Stimulated activated CD8-positive, alpha-beta memory T cell treated with anti-CD3 and anti-CD28 coated beads, Interleukin-7, amount 100 ng/mL, for 4 hours (primary cell): ENCODE measurements at places on chromosomes 12 and 14.

GRCh38 chr12:94092516-94093241, 55.7 kb upstream of the PLXNC1 start:
- DNase-seq: no peak

GRCh38 chr12:111211910-111212757, 156.8 kb downstream of the PHETA1 start:
- DNase-seq: no peak

DNA sequence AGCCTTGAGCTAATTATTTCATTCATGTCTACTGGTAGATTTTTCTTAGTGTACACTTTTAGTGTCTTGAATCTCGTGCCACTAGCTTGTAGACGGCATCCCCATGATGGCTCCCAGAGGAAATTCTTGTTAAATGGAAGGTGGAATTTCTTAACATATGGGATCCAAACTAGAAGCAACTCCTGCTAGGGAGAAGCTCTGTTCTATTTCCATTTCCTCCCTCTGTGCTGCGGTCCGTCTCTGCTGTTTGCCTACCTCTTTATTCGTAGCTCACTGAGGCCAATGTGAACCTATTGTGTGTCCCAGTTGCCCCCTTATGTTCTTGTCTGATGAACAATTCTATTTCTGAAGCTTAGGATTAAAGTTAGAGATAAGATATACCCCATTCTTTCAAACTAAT, 588 bp downstream of the PIK3C2G start:
- DNase-seq: no peak

GRCh38 chr12:31768046-31768445, 39.2 kb upstream of the AMN1 start:
- DNase-seq: no peak

DNA sequence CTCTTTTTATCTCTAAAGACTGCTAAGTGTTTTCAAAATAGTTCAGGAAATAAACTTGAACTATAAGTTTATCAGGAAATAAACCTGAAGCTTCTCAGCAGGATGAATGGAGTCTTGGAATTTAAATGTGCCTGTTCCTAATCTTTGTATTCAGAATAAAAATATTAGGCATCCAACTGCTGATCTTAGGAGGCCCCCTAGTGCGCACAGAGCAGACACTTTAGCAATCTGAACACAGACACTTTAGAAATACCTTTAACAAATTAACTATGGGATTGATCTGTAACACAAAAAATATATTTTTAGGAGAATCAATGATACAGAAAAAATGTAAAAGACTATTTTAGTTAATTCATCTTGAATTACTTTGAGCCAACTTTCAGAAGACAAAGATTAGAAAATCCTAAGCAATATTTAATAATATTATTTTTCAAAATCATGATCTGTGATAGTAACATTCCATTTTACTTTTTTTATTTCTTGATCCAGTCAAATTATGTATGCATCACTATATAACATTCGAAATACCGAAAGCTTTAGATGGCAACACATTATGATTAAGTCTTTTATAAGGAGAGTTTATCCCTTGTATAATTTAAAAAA, 80.9 kb downstream of the SLC41A2 start:
- no peak for DNase-seq

GRCh38 chr12:460261-461230, 807 bp downstream of the B4GALNT3 start:
- peak; percentile 36 for DNase-seq

DNA sequence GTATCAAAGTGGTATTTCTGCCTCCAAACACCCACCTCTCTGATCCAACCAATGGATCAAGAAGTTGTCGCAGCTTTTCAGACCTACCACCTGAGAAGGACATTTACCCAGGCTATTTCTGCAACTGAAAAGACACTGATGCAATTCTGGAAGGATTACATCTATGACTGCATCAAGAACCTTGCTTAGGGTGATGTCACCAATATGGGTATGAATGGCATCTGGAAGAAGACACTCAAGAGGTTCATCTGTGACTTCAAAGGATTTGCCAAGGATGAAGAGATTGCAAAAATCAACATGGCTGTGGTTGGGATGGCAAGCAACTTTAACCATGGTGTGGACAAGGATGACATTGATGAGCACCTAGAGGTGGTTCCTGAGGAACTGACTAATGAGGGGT, 154.2 kb downstream of the PCNX1 start:
- no peak for DNase-seq

- no peak for DNase-seq
Measured at GRCh38 chr12:122094735-122095631, 16.4 kb downstream of the MLXIP start.

- no peak for DNase-seq
Measured at GRCh38 chr12:48969833-48970701, 1.5 kb downstream of the WNT10B start.

GRCh38 chr12:47102845-47103651, 23.3 kb upstream of the AMIGO2 start:
- no peak for DNase-seq
